ENCODE measurements at places on chromosomes 3 and 15. TPM values are rescaled to one million over a fixed set of nuclear protein-coding genes. Genes with fewer than 3 reads are reported as not detected.

The EXD1 gene
- total RNA-seq: not detected

DNA sequence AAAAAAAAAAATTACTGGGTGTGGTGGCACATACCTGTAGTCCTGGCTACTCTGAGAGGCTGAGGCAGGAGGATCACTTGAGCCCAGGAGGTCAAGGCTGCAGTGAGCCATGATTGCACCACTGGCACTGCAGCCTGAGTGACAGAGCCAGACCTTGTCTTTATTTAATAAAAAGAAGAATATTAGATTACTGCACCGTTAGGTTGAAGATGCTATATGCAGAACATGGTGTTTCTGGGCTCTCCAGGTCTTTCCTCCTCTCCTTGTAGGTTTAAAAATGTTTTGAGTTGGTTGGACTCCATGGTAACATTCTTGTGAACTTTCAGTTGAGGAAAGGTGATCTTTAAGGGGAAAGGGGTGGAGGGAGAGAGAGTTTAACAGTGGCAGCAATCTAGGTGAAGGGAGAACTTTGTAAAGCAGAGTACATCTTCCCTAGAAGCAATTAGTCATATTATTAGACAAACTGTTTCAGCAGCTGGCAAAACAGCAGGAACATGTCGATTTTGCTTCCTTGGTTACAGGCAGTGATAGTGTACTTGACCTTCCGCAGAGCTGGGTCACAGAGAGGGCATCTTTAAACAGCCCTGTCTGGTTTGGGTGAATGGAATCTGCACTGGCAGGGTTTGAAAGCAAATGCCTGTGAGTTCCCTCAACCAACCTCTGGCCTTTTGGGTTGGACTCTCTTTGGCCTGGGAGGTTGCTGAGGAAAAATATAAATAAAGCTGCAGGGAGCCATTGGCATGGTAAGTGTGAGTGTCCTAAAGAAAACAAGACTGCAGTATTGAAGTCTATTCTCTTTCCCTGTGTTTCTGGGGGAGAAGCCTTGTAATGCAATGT is 42.8 kb downstream of the NR2C2 start:
- H3K27me3 ChIP-seq: no peaks in the 10 kb centered on the region
- no peak for DNase-seq
- no peak overlapping the region for H3K27ac ChIP-seq

The MLH1 gene
- 26.3 TPM for total RNA-seq

The MNS1 gene
- total RNA-seq: 2.3 TPM

DNA sequence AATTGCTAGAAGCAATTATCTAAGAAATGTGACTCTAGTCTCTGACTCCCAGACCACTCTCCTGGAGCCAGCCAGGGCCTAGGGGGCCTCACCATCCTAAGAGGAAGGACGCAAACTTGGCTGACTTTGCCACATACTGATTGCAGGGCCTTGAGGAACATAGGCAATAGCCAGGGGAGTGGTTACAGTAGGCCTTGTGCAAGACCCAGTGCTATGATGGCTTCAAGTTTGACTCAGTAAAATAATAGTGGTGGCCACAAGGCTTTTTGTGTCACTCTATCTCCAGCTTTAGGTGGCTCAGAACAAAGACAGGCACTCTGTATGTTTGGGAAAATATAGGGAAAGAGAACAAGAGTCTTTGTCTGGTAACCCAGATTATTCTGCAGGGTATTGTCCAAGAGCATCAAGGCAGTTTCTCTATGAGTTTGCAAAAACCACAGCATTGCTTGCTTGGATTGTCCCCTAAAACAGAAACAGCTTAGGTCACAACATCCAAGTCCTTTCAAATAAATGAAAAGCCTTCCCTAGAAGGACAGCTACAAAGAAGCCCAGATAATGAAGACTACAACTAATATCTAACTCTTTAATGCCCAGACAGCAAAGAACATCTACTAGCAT is 631.5 kb downstream of the PYDC2 start:
- H3K27me3 ChIP-seq: no peaks in the 10 kb centered on the region
- H3K4me3 ChIP-seq: no peak overlapping the region
- H3K36me3 ChIP-seq: no peaks in the 10 kb centered on the region
- no peak overlapping the region for H3K27ac ChIP-seq
- DNase-seq: no peak

DNA sequence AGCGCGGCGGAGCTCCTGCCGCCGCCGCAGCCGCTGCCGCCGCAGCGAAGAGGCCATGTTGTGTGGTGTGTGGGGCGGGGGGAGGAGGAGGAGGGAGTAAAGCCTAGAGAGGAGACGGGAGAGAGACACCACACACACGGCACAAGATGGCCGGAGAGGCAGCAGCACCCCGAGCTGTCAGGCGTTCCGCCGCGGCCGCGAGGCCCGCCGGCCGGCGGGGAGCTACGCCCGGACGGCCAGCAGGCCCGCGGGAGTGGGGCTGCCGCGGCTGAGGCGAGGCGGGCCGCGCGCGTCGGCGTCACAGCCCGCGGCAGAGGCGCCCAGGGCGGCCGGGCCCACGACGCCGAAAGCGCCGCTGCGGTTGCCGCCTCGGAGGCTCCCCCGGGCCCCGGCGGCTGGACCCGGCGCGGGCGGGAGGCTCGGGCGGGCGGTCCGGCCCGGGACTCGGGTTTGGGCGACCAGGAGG is 17.4 kb upstream of the CHD2 start:
- H3K36me3 ChIP-seq: peaks cover 25% of the 10 kb centered on the region
- peak overlapping the region; percentile 99 for H3K27ac ChIP-seq

- H3K27ac ChIP-seq: no peak overlapping the region
- no peaks in the 10 kb centered on the region for H3K27me3 ChIP-seq
- no peak for DNase-seq
- no peak overlapping the region for H3K4me3 ChIP-seq
- no peaks in the 10 kb centered on the region for H3K36me3 ChIP-seq
Observed at GRCh38 chr3:64291956-64292355, 66.7 kb upstream of the PRICKLE2 start.

GRCh38 chr15:68615301-68615700 is 36.5 kb downstream of the CORO2B start:
- no peaks in the 10 kb centered on the region for H3K36me3 ChIP-seq
- H3K4me1 ChIP-seq: peaks cover 25% of the 10 kb centered on the region
- DNase-seq: no peak
- no peak overlapping the region for H3K27ac ChIP-seq

DNA sequence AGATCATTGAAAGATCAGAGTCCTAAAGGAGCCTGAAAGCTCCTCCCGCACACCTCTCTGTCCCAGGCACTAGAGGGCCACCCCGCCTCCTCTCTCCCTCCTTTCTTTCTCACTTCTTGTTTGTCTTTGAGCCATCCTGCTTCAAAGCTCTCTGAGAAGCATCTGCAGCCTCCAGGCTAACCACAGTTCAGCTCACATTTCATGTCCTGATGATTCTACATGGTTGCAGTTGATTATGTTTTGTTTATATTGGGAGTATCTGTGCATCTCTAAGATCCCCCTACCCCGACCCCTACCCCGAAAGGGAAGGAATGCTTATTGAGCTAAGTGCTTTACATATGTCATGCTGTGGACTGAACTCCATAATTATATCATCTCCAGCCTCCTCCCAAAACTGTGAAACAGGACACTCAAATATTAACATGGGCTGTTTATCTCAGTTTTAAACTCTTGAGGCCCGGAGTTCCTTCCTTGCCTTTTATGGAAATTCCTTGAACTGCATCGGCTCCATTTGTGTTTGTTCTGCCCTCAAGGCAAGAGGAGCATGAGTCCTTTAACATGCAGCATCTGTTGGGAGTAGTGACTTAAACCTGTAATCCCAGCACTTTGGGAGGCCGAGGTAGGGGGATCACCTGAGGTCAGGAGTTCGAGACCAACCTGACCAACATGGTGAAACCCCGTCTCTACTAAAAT is 30.9 kb downstream of the MGLL start:
- H3K27me3 ChIP-seq: no peaks in the 10 kb centered on the region
- H3K4me1 ChIP-seq: peaks cover 47% of the 10 kb centered on the region
- H3K36me3 ChIP-seq: peaks cover 10% of the 10 kb centered on the region
- no peak overlapping the region for H3K4me3 ChIP-seq

- no peaks in the 10 kb centered on the region for H3K27me3 ChIP-seq
- DNase-seq: no peak
- H3K4me3 ChIP-seq: no peak overlapping the region
- no peaks in the 10 kb centered on the region for H3K36me3 ChIP-seq
- H3K27ac ChIP-seq: peak overlapping the region; percentile 83
Observed at GRCh38 chr3:56917361-56918110, 115.8 kb upstream of the ARHGEF3 start.

GRCh38 chr3:109098079-109098644 is 19.8 kb downstream of the MORC1 start:
- no peaks in the 10 kb centered on the region for H3K36me3 ChIP-seq
- no peak for DNase-seq
- H3K4me1 ChIP-seq: no peaks in the 10 kb centered on the region
- H3K27ac ChIP-seq: no peak overlapping the region
- no peaks in the 10 kb centered on the region for H3K27me3 ChIP-seq
- H3K4me3 ChIP-seq: no peak overlapping the region

- peaks cover 13% of the 10 kb centered on the region for H3K4me1 ChIP-seq
- no peaks in the 10 kb centered on the region for H3K27me3 ChIP-seq
- no peaks in the 10 kb centered on the region for H3K36me3 ChIP-seq
- no peak overlapping the region for H3K27ac ChIP-seq
Observed at GRCh38 chr3:177571944-177572315, 374.6 kb upstream of the TBL1XR1 start.

- no peaks in the 10 kb centered on the region for H3K27me3 ChIP-seq
- no peaks in the 10 kb centered on the region for H3K36me3 ChIP-seq
- no peak overlapping the region for H3K27ac ChIP-seq
- H3K4me3 ChIP-seq: no peak overlapping the region
- peaks cover 5% of the 10 kb centered on the region for H3K4me1 ChIP-seq
Observed at GRCh38 chr3:116005404-116005803, 382.1 kb downstream of the GAP43 start.

DNA sequence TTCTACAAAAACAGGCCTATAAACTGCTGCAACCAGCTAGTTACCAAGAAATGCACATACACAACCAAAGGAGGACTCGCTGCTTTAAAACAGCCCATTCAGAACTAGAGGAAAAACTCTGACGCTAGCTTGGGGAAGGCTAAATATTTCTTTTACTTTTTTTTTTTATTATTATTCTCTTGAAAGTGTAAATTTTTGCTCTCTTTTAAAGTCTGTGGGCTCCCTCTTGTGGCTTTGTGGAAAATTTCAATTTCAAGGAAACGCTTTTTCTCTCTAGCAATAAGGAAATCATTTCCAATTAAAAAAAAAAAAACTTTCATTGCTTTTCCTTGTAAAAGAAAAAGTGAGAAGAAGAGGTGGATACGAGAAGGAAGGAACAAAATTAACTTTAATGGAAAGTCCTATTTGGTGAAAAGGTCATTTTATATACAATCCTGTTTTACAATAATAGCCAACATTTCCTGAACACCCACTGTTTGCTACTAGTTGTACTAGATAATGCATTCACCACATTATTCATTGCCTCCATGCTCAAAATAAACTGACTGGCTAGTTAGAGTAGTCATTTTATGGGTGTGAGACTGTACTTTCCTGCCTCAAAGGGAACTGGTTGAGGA is 51.2 kb upstream of the SAMMSON start:
- H3K4me3 ChIP-seq: no peak overlapping the region
- no peaks in the 10 kb centered on the region for H3K27me3 ChIP-seq
- H3K4me1 ChIP-seq: no peaks in the 10 kb centered on the region
- peaks cover 23% of the 10 kb centered on the region for H3K36me3 ChIP-seq
- DNase-seq: no peak

GRCh38 chr3:59160133-59160746 is 110.4 kb upstream of the CFAP20DC start:
- H3K4me1 ChIP-seq: no peaks in the 10 kb centered on the region
- H3K27ac ChIP-seq: no peak overlapping the region
- H3K27me3 ChIP-seq: no peaks in the 10 kb centered on the region
- no peak for DNase-seq

The GPR149 gene
- total RNA-seq: not detected

GRCh38 chr15:48652510-48653076 is 7.1 kb upstream of the FBN1 start:
- H3K27me3 ChIP-seq: no peaks in the 10 kb centered on the region
- no peaks in the 10 kb centered on the region for H3K36me3 ChIP-seq
- no peak for DNase-seq
- no peak overlapping the region for H3K4me3 ChIP-seq
- no peaks in the 10 kb centered on the region for H3K4me1 ChIP-seq

The ARPP21 gene
- not detected for total RNA-seq
